Esophagus mucosa (tissue), 1 donor: ENCODE measurements at places on chromosomes 3 and 15.
A peak's percentile ranks its signal among the peaks of the same experiment; 100 is the strongest.

DNA sequence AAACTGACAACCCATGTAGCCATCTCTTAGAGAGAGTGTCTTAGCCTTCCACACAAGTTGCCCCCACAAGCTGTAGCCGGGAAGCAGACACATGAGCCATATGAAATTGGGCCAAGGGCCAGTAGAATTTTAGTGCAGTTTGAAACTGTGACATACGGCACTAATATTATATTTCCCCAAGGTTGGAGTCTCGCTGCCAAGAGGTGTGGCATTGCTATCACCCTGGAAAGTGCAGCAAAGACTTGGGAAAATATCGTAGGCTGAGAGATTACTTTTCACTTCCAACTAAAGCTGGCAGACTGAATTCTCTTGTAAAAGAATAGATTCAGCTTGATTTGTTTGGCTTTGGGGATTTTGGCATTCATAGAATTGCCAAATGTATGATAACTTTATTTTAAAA, 89.2 kb downstream of the ECT2 start:
- ATAC-seq, result no peak

DNA sequence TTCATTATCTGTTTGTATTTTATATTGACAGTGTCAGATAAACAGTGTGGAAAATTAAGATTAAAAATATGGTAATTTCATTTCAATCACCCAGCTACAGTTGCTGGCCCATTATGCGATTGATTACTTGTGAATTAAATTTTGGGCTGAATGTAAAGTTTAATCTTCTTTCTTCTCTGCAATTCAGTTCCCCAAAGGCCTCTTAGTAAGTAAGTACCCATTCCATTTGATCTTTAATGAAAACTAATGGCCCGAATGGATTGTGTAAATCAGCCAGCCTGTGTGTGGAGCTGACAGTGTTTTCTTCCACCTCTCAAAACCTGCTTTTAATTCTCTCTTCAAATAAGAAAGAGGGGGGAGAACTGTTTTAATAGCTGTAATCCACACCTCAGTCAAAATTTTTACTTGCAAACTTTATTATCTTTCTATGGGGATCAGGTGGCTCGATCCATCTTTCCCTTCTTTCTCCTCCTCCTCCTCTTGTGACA, 307.1 kb downstream of the IL20RB start:
- no peak for ATAC-seq

DNA sequence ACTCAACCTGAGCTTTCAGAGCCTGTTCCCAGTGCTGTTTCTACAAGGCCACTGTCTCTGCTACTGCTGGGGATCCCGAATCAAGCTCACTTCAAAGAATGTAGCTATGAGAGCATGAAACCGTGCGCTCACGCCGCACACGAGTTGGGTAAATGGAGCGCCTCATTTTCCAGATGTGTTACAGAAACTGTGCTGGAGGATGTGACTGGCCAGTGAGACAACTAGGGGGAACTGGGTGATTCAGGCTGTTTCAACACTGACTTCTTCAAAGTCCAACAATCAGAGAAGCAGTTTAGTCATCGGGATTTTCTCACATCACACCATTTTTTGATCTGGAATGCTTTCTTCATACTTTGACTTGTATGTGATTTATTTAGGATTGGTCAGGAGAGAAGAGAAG, 3.5 kb downstream of the ZNF710 start:
- ATAC-seq, result peak; percentile 58

DNA sequence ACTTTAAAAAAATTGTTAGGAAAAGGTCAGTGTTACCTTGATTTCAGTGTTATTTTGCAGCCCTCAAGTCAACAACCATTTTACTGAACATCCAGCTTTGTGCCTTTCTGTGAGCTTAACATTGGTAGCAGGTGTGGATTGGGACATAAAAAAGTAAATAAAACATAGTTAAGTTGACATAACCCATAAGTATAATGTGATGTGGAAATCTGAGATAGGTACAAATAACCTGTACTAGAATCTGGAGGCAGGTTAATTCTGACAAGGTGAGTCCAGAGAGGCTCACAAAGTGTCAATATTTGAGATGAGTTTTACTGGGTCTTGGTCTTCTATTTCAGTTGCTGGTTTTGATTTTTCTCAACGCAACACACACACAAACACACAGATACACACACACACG, 151.3 kb downstream of the LPP start:
- no peak for ATAC-seq

DNA sequence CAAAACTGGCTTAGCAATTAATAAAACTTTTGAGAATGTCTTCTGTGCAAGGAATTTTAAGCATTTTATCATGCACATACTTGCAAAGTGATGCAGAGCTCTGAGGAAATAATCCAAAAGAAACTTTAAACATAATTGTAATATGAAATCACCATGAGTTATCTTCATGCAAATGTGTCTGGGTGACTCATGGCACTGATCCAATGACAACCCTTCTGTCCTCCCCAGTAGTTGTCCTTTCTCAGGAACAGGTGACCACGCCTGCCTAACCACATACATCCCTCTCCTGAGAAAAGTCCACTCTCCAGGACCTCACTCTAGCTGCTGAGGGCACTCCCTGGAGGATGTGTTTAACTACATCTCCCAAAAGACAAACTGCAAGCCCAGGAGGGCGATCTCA, 530.6 kb upstream of the IL12A start:
- ATAC-seq, result peak; percentile 67

- no peak for ATAC-seq
Measured at GRCh38 chr3:119388577-119388976, 74.8 kb downstream of the TMEM39A start.

GRCh38 chr3:12107071-12107713, 51.5 kb downstream of the TIMP4 start:
- no peak for ATAC-seq

GRCh38 chr3:51968883-51969678, 1.8 kb upstream of the PCBP4 start:
- ATAC-seq, result no peak

DNA sequence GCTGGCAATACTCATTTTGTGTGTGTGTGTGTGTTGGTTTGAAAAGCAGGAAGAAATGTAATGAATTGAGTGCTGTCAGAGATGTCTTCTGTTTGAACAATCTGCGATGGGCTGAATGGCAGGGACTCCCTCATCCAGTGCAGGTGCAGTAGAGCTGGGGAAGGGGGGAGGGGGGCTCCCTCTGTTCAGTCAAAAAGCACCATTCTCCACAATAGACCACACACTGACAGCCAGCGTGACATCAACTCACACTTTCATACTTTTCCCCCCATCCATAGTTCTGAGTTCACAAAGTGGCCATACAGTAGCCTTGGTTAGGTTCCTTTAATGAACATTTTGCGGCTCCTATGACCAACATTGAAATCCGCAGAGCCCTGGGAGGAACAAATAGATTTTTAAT, 10.4 kb downstream of the SOX2 start:
- ATAC-seq, result no peak

DNA sequence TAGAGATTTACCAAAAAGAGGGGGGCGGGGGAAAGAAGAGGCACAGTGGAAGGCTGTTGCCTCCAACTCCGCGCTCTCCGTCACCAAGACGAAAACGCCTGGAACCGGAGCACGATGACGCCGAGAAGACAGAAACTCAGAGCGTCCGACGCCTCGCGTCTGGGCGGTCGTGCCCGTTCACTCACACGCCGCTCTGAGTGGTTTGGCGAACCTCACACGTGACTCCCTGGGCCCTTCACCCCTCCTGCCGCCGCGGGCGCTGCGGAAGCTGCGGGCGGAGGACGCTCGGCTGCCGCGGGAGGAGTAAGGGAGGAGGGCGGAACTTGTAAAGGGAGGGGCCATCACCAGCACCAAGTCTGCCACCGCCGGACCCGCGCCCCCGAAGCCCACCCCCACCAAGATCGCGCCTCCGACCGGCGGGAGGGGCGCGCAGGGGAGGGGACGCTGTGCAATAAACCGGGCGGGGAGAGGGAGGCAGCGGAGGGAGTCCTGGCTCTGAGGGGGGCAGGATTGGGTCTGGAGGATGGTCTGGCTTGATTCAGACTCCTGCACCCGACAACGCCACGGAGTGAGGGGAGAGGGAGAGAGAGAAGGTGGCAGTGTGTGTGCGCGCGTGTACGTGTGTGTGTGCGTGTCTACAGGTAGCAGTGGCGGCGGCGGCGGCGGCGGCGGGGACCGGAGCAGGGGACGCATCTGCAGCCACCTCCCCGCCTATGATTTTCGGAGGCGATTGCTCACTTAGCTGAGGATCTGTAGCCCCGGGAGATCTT, 1.9 kb upstream of the NLGN1 start:
- ATAC-seq, result peak; percentile 91

- ATAC-seq, result no peak
Measured at GRCh38 chr3:106371221-106371970, 502.6 kb upstream of the CBLB start.

- ATAC-seq, result peak; percentile 73
Measured at GRCh38 chr15:75809986-75810750, 33.1 kb upstream of the UBE2Q2 start.

DNA sequence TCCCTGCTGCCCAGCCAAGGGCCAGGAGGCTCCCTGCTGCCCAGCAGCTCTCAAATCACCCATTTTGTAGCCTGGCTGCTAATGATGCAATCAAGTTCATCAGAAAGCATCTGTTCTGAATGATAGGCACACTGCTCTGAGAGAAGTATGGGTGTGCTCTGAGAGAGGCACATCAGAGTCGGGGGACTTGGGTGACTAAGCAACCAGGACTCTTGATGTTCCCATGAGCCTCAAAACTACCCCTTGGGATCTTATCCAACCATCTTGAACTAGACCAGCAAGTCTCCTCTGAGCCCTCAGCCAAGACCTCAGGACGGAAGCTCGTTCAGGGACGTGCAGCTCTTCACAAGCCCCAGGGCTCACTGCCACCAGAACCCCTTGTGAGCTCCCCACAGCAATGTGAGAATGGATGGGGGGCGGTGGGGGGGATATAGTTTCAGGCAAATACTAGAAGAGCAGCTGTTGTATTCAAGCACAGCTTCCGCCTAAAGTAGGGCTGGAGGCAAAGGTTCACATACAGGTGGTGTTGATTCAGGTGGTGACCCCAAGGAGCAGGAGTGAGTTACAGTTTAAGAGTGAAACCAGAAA, 52.2 kb upstream of the HES1 start:
- no peak for ATAC-seq

DNA sequence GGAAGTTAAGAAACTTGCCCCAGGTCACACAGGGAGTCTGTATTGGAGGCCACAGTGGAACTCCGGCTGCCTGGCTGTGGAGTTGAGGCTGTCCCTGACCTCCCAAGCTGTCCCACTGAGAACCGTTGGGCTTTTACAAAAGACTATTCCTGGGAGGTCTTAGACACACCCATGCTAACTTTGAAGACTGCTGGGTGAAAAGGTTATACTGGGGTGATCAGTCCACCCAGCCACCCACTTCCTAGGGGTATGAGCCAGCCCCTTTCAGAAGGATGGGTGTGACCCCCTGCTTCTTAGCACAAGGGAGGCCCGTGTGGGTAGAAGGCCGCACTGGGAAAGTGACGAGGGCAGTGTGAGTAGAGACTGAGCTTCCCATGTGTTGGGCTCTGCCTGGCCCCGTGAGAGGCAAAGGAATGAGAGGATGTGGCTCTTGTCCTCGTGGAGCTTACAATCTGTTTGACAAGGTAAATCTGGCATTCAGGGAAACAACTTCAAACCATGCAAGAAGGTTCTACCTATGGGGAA, 19.0 kb downstream of the MRAS start:
- no peak for ATAC-seq

DNA sequence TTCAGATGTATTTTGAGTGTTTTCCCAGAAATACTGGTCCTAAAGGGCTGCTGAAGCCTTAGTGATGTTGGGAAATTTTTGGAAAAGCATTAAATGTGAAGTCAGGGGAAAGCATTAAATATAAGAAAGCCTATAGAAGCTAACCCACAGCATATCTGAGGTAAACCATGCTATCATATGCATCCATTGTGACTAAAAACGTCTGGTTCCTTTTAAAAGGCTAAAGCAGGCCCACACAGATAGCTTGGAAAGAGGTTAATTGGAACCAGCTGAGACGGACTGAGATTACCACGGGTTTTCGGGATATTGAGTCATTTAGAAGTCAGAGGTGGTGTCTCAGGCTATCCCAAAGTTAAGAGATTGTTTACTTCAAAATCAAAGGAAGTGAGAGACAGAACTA, 78.2 kb downstream of the CYP19A1 start:
- ATAC-seq, result no peak

DNA sequence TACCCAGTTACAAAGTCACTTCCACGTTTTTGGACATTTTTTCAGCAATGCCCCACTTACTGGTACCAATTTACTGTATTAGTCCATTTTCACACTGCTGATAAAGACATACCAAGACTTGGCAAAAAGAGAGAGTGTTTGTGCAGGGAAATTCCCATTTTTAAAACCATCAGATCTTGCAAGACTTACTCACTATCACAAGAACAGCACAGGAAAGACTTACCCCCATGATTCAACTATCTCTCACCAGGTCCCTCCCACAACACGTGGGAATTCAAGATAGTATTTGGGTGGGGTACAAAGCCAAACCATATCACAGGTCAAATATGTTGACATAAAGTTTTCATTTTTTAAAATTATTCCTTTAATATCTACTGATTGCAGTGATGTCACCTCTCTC, 16.2 kb upstream of the ABI3BP start:
- ATAC-seq, result no peak

DNA sequence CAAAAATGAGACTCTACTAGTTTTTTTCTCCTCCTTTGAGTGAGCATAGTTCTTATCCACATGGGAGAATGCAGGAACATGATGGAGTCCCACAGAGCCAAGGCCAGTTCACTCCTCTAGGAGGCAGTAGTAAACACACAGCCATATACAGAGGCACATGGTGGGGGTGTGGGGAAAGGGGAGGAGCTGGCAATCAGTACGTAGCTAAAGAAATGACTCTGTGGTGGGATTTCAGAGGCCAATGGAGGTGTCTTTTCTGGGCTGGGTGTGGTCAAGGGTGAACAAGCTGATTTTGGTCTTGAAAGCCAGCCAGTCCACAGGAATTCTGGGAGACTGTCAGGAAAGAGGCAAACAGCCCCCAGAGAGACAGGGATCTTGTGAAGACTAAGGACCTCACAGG, 6.6 kb upstream of the RAB11A start:
- ATAC-seq, result peak; percentile 85

GRCh38 chr3:186311441-186311840, 50.6 kb downstream of the DGKG start:
- no peak for ATAC-seq

DNA sequence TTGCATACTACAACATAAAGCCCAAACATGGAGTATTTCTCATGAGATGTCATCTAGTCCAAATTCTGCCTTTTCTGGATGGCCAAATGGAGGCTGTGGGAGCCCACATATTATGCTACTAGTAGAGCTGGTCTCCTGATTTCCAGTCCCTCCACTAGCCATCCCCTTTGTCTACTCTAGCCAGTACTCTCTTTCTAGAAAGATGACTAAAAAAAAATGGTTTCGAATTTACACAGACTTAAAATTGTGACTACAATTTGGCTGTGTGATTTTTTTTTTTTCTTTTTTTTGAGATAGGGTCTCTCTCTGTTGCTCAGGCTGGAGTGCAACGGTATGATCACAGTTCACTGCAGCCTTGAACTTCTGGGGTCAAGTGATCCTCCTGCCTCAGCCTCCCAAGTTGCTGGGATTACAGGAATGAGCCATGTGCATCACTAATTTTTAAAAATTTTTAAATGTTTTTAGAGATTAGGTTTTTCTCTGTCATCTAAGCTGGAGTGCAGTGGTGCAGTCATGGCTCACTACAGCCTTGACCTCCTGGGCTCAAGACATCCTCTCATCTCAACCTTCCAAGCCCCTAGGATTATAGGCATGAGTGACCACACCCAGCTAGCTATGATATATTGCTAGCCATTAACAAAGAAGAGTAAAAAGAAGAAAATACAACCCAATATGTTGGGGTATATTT, 273.9 kb downstream of the ADAMTSL3 start:
- ATAC-seq, result no peak
